Kidney capillary endothelial cell (primary cell): ENCODE measurements at places on chromosomes 1 and 21.

- DNase-seq, result no peak
Measured at GRCh38 chr1:57910782-57911181, 486.9 kb upstream of the DAB1 start.

DNA sequence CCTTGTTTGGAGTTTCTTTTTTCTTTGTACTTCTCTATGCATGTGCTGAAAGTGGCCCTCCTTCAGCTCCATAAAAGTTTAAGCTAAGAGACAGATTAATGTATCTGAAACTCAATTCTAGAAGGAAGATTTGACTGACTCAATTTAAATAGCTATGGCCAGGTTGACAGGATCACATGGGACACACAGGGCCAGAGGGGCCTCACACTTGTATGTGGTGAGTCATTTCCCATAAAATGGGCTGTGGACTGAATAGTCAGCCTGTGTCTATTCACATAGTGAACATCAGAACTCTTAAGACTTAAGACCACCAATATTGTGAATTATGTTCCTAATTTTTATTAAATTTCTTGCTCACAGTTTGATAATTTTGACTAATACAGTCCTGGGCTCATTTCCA lies 45.7 kb upstream of the DEPDC1 start:
- peak; percentile 24 for DNase-seq

DNA sequence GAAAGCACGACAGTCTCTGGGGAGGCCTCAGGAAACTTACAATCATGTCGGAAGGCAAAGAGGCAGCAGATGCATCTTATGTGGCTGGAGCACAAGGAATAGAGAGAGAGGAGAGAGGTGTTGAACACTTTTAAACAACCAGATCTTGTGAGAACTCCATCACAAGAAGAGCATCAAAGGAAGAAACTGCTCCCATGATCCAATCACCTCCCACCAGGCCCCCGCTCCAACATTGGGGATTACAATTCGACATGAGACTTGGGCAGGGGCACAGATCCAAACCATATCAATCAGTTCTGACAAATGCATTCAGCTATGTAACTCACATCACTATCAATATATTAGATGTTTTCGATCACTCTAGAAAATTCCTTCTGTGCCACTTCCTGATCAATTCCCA lies 37.6 kb downstream of the ETS2 start:
- no peak for DNase-seq

DNA sequence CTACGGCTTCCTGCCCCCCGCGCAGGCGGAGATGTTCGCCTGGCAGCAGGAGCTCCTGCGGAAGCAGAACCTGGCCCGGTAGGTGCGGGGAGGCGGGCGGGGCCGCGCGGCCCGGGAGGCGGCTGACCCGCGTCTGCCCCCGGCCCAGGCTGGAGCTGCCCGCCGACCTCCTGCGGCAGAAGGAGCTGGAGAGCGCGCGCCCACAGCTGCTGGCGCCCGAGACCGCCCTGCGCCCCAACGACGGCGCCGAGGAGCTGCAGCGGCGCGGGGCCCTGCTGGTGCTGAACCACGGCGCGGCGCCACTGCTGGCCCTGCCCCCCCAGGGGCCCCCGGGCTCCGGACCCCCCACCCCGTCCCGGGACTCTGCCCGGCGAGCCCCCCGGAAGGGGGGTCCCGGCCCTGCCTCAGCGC lies 16.6 kb downstream of the NOC2L start:
- DNase-seq, result no peak

DNA sequence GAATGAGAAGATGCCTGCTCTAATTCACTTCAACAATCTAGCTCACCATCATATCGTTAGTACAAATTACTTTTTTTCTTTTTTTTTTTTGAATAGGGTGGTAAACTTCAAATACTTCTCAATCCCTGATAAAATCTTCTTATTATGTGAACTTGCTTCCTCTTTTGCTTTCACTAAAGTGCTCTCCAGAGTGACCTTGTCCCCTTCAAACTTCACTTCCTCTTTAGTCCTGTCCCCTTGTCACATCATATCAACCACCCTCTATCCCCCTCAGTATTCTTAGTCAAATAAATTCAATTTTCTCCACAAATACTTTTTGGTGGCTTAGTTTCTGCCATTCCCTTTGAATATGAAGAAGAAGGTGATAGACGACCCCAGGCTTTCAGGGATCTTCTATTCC lies 124.9 kb upstream of the PLXNA2 start:
- DNase-seq, result no peak

DNA sequence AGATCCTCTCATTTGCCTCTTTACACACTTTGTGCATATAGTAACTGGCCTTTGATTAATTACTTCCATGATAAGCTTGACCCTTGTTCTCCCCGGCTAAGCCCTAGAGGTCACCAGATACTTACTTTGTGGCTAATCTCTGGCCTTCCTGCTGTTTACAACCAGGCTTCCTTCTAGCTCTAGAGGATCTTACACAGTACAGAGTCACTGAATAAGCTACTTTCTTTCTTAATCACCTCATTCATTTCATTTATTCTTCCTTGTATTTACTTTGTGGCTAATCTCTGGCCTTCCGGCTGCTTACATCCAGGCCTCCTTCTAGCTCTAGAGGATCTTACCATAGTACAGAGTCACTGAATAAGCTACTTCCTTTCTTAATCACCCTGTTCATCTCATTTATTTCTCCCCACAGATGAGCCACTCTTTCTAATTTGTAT lies 144.3 kb upstream of the C1orf21 start:
- no peak for DNase-seq

GRCh38 chr21:46124083-46124925 lies 26.4 kb downstream of the COL6A2 start:
- DNase-seq, result no peak

- DNase-seq, result no peak
Measured at GRCh38 chr1:119632841-119633240, 15.2 kb downstream of the ZNF697 start.

- DNase-seq, result no peak
Measured at GRCh38 chr1:161046605-161047228, 940 bp upstream of the USF1 start.

DNA sequence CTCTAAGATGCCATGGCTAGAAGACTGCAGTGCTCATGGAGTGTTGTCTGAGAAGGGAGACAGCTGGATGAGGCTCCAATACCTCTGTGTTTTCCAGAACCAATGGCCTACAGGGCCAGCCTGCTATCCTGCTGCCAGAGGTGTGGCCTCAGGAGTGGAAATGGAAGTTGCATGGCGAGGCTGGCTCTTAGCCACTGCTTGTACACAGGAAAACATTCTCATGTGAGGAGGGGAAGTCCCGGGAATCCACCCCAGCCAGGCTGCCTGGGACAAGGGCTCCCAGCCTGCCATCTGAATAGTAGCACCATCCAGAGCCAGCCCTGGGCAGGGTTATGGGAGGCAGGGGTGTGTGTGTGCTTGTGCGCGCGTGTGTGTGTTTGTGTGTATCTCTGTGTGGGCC lies 56.5 kb downstream of the SDC3 start:
- peak; percentile 33 for DNase-seq

- no peak for DNase-seq
Measured at GRCh38 chr1:64594446-64594845, 124.5 kb downstream of the CACHD1 start.

DNA sequence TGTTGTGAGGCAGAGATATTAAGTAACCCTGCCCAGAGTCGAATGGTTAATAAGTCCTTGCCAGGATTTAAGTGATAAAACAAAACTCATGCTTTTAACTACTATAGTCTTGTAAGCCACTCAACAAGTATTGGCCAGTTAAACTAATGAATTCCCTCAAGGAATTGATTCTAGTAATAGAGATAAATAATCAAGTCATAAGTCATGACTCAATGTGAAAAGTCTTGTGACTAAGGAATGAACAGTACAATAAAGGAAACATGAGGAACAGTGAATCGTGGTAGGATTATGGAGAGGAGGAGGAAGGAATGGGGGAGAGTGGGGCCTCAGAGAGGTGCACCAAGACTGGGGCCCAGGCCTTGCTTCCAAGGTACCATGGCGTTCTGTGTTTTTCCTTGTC lies 104.7 kb downstream of the FGGY start:
- no peak for DNase-seq

DNA sequence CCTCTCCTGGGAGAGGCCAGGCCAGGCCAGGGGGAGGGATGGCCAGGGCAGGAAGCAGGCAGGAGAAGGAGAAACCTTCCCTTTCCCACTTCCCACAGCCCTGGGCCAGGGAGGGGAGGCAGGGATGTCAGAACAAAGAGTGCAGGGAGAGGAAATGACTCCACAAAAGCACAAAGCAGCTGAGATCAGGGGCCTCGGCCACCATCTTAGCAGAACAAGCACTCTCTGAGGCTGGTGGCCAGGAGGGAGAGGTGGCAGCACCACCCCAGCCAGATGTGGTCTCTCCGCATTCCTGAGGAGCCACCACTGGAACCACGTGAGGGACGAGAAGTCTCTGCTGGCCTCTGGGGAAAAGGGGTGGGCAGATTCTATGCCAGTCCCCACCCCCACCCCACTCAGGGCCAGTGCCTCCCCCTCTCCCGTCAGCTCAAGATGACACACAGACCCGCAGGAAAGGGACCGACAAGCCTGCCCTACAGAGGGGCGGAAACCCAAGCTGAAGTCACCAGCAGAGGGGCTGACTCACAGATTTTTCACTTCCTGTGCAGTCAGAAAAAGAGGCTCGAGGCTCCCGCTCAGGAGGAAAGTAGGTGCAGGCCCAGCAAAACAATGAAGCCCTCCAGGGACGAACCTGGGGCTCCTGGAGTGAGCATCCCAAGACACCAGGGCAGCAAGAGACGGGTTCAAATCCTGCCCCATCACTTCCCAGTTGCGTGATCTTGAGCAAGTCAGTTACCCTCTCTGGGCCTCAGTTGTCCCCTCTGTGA lies 24.1 kb upstream of the ALDH4A1 start:
- peak; percentile 97 for DNase-seq

GRCh38 chr1:209593747-209594146 lies 10.2 kb downstream of the CAMK1G start:
- no peak for DNase-seq

DNA sequence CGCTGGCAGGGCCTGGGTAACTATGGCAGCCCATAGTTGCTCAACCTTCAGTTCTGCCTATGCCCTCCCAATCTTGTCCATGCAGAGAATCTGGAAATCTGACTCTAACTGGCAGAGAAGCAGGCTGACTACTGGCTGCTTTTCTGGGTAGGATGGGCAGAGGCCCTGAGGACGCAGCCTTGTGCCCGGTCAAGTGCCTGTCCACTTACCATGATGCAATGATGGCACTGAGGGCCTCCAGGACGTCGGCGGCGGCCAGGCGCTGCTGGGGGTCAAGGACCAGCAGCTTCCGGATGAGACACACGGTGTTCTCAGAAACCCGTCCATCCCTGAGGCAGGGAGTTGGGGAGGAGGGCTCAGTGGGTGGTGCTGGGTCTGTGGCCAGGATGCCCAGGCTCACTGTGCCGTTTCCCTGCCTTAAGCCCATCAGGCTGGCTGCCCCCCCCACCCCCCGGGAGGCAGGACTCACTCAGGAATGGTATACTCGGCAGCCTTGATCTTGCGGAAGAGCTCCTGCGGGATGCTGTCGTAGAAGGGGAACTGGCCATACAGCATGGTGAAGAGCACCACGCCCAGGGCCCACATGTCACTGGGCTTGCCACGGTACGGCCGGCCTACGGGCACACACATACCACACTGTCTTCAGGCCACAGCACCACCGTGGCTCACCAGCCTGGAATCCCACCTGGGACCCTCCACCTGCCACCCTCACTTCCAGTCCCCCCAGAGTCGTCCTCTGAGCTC lies 20.4 kb upstream of the EVA1B start:
- no peak for DNase-seq

DNA sequence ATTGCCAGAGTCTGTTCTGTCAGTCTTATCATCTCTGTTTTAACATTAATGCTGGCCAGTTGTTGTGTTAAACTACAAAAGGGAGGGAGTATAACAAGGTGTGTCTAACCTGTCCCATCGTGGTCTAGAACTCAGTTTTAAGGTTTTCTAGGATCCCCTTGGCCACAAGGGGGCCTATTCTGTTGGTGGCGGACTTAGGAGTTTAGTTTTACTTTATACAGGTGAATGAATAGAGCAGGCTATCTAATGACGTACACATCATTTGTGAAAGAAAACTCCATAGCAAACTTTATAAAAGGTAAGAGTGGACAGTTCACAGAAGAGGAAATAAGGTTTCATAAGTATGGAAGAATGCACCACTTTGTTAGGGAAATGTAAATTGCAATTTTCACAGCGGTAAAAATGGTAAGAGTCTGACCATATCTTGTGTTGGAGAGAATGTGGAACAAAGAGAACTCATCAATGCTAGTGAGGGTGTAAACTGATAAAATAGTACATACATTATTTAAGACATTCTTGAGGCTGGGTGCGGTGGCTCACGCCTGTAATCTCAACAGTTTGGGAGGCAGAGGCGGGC lies 2.5 kb upstream of the ATF6 start:
- DNase-seq, result no peak

DNA sequence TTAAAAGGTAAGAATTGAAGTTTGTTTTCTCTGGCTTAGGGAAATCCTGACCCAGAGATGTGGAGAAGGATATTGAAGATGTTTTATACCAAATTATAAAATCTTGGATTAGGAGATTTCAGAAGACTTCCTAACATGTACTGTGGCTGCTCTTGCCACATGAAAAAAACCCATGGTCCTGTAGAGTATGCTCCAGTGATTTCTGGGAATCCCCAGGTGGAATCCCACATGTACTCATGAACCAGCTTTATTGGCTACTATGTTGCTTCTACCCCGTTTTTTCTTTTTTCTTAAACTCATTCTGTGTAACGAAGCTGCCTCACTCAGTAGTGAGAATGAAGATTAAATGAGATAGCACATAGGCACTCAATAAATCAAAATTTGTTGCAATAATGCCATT lies 132.7 kb upstream of the SGIP1 start:
- DNase-seq, result no peak

DNA sequence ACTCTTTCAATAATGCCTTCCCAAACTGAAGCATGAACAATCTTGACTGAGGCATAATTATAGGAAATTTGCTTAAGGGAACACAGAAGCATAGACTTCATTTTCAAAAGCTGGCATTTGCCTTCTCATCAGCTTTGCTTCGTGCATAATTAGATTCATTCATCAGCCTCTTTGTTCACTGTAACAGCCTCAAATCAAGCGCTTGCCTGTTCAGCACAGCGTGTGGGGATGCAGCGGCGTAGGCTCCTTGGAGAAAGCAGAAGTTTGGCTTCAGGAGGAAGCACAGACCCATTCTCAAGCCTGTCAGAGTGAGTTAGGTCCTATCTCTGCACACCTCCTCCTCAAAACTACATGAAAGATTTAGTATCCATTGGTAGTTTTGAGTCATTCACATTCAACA lies 246.4 kb upstream of the MAP1LC3C start:
- DNase-seq, result no peak

GRCh38 chr1:99532276-99532580 lies 113.7 kb upstream of the PALMD start:
- DNase-seq, result no peak

- no peak for DNase-seq
Measured at GRCh38 chr1:86957221-86957620, 42.8 kb downstream of the HS2ST1 start.

GRCh38 chr1:218573925-218574324 lies 228.8 kb downstream of the TGFB2 start:
- no peak for DNase-seq

DNA sequence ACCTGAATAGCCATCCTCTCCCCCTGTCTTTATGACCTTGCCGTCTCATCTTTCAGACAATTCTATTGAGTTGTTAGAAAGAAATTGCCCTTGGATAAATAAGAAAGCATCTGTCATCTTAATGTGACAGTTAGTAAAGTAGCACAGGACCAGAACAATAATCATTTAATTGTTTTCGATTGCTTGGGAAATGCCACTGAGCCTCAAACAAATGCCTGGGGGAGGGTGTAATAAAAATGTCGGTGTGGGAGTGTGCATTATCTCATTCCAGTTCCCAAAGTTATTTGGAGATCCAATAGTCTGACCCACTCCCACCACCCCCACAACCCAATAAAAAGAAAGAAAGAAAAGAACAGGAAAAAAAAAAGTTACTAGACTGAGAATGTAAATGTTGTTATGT lies 509.3 kb upstream of the LRRC7 start:
- DNase-seq, result no peak
